ENCODE measurements at places on chromosomes 3 and 15. TPM values are rescaled to one million over a fixed set of nuclear protein-coding genes. Genes with fewer than 3 reads are reported as not detected.
A peak's percentile ranks its signal among the peaks of the same experiment; 100 is the strongest.

GRCh38 chr3:89223188-89223587, 115.8 kb downstream of the EPHA3 start:
- ATAC-seq = no peak

MED12L gene
- 0.32 TPM for total RNA-seq

GRCh38 chr15:70652341-70652740, 111.0 kb downstream of the UACA start:
- ATAC-seq = no peak

DNA sequence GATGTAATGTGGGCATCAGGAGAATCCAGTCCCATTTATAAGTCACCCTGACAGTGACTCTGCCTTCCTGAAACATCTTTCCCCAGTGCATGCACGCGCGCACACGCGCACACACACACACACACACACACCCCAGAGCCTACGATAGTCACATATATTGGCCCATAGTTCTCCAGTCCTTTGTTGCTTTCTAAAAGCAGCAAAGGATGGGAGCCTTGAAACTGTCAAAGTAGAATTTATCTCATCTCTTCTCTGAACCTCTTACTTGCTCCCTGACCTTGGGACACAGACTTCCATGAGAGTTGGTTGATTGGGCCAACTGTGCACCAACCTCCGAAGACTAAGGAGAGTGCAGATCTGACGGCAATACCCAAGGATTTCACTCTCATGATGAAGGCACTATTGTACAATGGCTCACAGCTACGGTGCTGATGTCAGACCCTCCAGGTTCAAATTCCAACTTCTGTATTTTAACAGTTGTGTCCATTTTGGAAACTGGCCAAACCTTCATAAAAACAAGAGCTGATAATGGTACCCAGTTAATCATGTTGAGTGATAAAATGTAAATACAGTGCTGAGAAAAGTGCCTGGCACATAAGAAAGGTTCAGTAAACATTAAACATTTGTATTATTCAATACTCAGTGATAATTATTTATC, 8.3 kb downstream of the CPA3 start:
- no peak for ATAC-seq

DNA sequence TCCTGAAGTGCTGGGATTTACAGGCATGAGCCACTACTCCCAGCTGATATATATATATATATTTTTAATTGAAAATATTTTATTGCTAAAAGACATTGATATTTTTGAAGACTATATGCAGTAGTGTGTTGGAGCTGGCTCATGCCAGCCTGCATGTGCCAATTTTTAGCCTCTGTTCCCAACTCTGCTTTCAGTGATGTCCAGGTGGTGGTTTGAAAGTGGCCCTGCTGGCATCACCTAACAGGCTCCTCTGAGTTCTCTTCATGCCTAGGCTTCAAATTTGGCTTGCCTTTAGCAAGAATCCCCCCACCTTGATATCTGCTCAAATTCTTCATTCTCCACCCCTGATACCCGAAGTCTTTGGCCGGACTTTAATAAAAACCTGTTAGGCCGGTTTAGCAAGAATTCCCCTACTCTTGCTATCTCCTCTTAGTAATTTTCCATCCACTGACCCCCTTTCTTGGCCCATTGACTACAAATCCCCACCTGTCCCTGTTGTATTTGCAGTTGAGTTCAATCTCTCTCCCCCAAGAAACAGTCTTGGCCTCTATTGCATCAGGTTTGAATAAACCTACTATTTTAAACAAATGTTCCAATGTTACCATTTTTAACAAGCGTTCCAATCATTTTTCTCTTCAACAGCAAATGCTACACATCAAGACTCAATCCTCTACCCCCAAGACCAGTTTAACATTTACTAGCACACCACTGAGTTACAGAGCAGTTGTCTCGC, 23.9 kb upstream of the CTSH start:
- ATAC-seq = no peak

- no peak for ATAC-seq
These were observed 174.3 kb downstream of the KLF13 start for GRCh38 chr15:31500766-31501449.

DNA sequence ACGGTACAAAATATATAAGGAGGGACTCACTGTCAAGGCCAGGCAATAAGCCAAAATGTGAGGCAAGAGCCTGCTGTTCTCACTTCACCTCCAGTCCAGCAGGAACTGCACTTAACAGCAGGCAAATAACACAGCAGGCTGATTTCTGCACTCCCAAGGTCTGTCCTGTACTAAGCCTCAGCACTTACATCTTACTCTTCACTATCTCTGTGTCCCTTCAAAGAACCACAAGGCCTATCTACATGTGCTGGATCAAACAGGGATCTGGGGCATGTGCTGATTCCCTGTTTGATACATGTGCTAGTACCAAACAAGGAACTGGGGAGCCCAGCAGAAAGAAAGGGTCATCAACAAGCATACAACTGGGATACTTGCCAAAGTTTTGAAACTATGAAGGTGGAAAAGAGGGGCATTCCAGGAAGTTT, 22.2 kb downstream of the UACA start:
- peak; percentile 90 for ATAC-seq

DNA sequence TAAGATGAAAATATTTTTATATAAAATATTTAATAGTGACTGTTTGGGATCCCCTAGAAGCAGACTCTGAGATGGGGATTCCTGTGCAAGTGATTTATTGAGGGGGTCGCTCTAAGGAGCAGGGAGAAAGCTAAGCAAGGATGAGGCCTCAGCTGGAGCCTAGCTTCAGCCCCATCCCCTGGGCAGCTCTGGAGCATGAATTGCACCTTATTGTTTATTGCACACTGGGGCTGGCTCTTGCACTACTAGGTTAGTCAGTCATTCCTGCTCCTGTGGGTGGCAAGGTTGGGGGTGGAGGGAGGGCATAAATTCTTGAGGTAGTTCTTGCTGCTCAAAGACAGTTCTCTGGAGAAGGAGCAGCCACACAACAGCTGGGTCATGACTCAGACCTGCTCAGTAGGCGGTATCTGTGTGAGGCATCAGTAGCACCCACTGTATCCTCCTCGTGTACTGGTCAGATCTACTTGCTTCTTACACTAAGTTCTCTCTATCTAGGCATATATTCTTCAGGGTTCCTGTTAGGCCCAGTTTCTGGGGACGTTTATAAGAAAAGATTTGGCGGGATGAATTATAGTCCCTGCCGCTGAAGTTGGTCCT, 27.2 kb upstream of the TNFSF10 start:
- ATAC-seq = peak; percentile 87

DNA sequence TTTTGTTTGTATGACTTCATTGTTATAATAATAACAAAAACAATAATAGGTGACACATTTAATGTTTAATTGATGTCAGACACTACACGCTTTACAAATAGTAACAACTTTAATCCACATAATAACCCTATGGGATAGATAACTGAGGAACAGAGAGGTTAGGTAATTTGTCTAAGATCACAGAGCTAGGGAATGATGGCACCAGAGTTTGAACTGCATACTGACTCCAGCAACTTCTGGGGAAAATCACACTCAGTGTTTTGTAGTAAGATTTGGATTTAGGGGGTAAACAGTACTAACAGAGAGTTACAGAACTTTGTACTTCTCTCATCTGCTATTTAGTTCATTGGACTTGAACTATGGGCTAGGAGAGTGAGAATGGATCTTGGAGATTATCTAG, 66.0 kb downstream of the CMSS1 start:
- ATAC-seq = no peak

- no peak for ATAC-seq
These were observed 29.0 kb downstream of the CHDH start for GRCh38 chr3:53817211-53817610.

GRCh38 chr3:156209631-156210335, 89.4 kb downstream of the KCNAB1 start:
- no peak for ATAC-seq

DNA sequence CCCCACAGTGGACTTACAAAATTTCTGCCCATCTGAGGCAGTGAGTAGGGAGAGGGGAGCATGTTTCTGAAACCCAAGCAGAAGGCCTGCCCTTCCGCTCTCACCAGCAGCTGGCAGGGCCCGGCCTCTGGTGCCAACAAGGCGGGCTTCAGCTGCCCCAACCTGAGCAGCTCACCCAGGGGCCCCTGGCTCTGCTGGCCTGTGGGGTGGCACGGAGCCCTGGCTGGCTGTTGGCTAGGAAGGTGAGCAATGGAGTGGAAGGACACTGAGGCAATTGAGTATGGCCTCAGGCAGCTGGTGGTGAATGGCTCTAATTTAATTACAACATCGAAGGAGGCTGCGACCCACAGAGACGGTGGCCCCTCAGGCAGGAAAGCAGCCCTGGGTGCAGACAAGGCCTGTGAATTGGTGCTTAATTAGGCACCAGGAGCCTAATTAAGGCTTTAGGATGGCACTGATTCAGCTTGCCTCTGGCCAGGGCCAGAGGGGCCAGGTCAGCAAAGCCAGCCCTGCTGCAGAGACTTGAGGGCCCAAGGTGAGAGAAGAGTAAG, 60.9 kb downstream of the ST8SIA2 start:
- no peak for ATAC-seq

DNA sequence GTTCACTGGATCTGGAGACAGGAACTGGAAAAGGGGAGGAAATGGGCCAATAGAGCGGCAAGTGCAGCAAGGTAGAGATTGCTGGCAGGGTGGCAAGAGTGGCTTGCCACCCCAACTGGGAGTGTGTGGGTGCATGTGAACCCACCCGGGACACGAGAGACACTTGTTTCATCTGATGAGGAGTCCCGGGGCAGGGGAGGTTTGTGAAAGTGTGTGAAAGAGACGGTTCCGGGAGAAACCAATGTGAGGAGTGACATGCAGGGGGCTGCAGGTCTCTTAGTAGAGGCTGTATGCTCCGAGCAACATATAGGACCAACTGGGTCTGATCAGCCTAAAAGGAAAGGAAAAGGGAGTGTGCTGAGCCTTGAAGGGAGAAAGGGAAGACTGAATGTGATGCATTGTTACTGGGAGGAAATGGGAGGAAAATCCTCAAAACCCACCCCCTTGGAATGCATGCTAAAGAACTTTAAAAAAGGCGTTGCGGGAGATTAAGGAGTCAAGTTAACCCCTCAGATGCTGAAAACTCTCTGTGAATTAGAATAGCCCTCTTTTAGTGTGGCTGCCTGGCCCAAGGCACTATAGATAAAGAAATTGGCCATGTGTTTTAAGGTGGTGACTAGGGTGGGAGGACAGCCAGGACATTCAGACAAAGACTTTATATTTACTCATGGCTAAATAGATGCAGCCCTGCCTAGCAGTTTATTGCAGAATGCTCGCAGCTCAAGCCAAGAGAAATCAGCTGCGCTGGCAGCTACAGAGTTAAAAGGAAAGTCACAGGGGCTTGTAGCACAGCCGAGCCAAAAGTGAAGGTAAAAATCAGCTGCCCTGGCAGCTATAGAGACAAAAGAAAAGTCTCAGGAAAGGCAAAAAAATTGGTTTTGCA, 9.1 kb upstream of the SLC9C1 start:
- ATAC-seq = no peak

SLC12A1 gene
- not detected for total RNA-seq

- ATAC-seq = no peak
These were observed 226.1 kb downstream of the PLCL2 start for GRCh38 chr3:17110660-17111396.

DNA sequence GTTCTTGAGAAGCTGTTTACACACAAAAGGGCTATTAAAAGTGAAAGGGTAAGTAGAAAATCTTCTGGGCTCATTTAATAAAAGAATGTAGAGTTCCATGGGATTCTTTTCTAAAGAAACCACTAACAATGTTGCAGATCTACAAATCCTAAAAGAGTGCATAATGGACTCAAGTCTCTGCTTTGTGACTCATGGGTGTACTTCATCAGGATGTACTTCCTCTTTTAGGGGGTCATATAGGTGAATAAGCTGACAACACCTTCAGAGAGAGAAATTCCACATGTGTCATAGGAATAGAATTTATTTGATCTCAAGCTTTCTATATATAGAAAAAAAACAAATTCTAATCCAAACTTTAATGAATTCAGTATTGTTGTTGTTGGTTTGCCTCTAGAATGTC, 355.5 kb downstream of the TIGIT start:
- ATAC-seq = no peak

DNA sequence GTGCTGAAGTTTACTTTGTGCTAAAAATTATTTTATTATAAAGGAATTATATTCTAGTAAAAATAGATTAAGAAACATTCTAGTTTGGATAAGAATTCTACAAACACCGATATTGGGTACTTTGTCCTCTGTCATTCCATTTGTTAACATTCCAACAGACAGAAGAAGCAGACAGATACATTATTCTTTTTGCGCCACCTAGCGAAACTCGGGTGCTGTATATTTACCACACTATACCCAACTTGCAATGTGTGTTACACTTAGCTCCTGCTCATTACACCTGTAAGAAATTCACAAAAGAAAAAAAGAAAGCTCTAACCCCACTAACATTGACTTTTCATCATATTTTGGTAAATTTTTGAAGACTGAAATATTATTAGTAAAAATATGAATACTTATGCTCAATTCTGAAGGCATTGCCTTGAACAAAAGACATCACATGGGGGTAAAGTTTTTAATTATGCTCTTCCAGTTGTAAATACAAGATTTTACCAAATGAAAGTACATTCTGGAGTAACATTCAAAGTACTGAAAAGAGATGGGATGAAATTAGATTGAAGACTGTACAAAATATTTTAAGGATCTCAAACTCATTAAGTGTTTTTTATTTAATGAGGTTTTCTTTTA, 136.5 kb upstream of the MLF1 start:
- peak; percentile 52 for ATAC-seq

DGKG gene
- total RNA-seq = 0.40 TPM

MB21D2 gene
- 2.4 TPM for total RNA-seq

SLCO2A1 gene
- total RNA-seq = 17.6 TPM

- no peak for ATAC-seq
These were observed 29.3 kb upstream of the DLG1 start for GRCh38 chr3:197327701-197328100.

PRICKLE2 gene
- 6.0 TPM for total RNA-seq

Measured in esophagus mucosa (tissue), 1 donor.